Hippocampal formation (tissue), 2 donors: ENCODE measurements at places on chromosomes 16 and 17.

DNA sequence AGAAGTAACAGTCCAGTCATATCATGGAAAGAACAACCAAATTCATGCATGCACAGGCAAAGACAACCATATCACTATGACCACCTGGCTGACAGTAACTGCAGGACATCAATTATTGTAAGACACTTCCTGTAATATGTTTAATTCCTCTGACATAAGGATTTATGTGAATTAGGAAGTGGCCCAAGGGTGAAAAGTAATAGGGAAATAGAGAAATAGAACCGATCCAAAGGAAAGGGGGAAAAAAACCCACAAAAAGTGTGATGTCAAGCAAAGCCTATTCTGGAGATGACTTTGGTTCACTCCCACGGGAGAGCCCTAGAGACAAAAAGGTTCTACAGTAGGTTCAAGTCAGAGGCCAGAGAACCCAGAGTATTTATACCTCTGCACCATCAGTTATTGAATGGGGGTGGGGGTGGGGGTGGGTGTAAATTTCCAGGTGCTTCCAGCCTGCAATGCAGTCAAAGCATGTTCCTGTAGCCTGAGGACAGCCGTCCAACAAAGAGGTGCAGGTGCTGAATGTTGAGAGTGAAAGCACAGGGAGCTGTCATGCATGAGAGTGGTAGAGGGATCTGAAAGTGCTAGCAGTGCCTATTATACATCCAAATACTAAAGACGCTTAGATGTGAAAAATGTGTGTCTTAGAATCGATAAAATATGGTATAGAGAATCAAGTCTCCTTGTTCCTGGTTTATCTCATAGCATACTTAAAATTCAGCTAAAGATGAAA lies 95.6 kb upstream of the HLF start:
- DNase-seq = no peak

- DNase-seq = no peak
Measured at GRCh38 chr17:43456661-43457361, 27.0 kb upstream of the DHX8 start.

DNA sequence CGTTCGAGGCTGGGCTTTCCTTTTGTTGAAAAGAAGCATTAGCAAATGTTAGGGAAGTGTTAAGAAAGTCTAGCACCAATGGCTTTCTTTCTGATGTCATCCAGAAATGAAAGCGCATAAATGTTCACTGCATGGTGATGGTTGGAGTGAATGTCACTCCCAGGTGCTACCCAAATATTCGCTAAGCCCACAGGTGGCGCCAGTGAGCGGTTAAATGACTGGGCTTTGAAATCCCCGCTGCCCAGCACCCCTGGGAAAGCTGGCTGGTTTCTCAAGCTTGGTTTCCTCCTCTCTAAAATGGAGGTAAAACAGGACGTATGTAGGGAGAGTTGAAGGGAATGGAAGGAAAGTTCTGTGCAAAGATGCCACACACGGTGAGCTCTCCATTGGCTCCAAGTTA lies 104.4 kb downstream of the IRX5 start:
- DNase-seq = no peak

GRCh38 chr17:59712862-59713261 lies 5.4 kb downstream of the VMP1 start:
- no peak for DNase-seq

DNA sequence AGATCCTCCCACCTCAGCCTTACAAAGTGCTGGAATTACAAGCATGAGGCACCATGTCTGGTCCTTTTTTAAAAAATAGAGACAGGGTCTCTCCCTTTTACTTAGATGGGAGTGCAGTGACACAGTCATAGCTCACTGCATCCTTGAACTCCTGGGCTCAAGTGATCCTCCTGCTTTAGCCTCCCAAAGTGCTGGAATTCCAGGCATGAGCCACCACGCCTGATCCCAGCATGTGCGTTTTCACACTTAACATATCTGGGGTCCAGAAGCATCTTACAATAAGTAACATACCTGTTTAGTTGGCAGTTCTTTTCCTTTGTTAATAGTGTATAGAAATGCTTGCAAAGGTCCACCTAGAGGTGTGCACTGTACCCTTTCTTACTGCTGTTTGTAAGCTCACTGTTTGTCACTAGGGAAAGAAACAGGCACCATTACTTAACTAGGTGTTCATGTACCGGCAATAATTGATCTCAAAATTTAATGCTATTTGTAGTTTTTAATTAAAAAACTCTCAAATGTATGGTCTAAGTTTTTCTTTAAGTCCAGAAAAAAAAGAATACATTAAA lies 221.7 kb downstream of the RPTOR start:
- DNase-seq = no peak

DNA sequence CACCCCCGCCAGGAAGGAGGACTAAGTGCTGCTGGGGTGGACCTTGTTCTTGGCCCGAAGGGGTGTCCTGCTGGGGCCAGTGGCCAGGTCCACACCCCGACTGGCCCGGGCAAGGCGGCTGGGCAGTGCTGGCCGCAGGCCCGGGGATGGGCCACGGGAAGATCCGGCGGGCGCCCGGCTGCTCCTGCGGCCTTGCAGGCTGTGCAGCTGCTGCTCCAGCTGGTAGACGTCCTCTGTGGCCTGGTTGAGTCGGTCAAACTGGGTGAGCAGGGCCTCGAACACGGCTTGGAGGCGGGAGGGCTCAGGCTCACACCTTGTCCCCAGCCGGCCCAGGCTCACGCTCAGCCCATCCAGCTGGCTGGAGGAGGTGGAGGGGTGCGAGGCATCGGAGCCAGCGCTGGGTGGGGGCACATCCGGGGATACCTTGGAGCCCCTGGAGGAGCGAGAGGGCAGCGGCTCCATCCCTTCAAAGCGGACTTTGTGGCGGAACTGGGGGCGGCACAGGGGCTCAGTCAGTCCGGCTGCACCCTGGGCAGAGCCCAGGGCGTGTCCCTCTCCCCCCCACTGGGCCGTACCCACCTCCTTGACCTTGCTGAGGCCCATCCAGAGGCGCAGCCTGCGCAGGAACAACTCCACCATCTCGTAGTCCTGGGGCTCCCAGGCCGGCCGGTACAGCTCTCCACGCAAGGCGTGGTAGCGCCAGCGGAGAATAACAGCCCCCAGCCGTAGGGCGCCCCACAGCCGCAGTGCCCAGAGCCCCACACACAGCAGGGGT lies 42.1 kb downstream of the TSC2 start:
- DNase-seq = no peak

- DNase-seq = no peak
Measured at GRCh38 chr17:8408371-8408770, 10.7 kb upstream of the RNF222 start.

GRCh38 chr16:49067776-49068175 lies 213.9 kb downstream of the CBLN1 start:
- DNase-seq = no peak

- peak; percentile 1 for DNase-seq
Measured at GRCh38 chr16:71867939-71868338, 16.0 kb downstream of the ZNF821 start.

DNA sequence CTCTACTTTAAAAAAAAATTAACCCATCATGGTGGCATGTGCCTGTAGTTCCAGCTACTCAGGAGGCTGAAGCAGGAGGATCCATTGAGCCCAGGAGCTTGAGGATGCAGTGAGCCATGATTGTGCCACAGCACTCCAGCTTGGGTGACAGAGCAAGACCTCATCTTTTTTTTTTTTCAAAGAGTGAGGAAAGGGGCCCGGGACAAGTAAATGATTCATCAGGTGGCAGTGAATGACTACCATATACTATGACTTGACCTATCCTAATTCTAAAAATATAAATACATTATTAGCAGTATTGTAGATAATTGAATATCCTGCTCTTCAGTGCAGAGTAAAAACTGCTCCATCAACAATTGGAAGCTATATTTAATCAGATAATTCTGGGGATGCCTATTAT lies 55.3 kb downstream of the CLUH start:
- no peak for DNase-seq

- DNase-seq = no peak
Measured at GRCh38 chr17:31248986-31249834, 47.8 kb downstream of the OMG start.

GRCh38 chr17:82737967-82738877 lies 2.8 kb downstream of the FN3K start:
- peak; percentile 95 for DNase-seq

- DNase-seq = no peak
Measured at GRCh38 chr16:74492976-74493375, 71.7 kb upstream of the CLEC18B start.

DNA sequence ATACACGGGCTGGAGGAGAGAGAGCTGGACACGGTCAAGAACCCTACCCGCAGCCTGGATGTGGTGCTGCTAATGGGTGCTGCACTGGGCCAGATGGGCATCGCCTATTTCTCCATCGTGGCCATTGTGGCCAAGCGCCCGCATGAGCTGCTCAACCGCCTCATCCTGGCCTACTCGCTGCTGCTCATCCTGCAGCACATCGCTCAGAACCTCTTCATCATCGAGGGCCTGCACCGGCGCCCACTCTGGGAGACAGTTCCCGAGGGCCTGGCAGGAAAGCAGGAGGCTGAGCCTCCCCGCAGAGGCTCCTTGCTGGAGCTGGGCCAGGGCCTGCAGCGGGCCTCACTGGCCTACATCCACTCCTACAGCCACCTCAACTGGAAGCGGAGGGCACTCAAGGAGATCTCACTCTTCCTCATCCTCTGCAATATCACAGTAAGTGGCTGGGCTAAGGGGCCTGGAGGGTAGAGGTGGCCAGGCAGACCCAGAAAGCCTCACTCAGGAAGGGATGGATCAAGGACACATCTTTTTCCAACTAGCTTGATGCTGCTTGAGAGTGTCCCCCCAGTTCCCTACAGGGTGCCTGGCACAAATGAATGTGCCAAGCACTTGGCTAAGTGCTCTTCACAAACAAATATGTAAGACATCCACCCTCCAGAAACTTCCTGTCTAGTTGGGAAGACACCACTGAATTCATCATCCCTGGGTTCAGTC lies 11.5 kb downstream of the OTOP3 start:
- DNase-seq = no peak

DNA sequence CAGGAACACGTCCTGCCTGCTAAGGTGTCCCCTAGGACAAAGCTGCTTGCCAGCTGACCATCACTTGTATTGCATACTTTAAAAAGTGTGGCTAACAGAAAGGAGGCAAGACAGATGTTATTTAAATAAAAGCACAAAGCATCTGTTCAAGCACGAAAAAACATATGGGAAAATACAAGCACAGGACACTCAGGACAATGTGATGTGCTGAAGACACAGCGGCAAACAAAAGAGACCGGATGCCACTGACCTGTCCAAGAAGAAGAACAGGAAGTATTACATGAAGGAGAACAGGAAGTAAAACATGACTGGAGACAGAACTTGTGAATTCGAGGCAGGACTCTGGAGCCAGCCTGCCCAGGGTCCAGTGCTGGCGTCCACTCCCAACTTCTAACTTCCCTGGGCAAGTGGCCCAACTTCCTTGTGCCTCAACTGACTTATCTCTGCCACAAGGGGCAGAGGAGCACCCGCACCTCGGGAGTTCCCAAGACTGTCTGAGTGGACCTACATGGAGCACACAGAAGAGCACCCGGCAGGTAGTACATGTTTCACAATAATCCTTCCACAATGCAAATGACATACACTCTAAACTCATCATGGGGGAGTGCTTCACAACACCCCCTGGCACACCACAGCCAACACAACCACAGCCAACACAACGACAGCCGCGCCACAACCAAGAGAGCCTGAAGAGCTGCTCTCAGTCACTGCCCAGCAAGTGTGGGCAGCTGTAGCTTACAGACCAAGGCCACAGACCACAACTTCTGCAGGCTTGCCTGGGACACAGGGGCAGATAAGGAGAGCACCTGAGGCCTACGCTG lies 36.6 kb downstream of the ANKRD11 start:
- DNase-seq = no peak

DNA sequence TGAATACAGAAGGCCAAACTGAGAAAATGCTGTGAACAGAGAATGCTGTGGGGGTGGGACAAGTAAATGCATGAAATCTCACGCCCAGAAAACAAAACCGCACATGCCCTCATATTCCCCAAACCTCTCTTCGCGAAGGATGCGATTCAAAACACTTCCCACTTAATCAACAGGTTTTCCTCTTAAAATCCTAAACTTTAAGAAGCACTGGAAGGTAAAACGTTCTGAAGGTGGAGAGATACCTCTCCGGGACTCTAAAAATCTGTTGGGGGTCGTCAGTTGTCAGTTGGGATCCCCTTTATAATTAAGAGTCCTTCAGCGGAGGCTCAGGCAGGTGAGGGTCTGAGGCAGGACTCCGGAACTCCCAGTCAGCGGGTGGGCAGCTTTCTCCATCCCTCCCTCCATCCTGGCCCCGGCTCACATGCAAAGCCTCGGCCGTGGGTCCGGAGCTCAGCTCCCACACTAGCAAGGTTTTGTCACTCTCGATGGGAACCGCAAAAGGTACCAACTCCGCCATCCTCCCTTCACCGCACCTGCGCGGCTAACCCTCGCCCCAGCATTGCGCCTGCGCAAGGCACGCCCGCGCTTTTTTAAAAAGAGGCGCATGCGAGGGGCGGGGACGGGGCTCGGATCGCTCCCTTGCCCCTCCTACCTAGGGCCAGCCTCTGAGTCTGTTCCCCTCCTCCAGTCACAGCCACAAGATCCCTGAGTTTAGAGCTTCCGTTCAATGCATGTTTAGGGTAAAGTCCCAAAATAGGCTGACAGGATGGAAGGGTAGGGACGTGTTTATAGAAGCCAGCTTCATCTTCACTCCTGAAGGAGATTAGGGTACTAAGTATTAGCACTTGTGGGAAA lies at the start of gene RDM1:
TSS of gene RDM1 (minus strand) at position 563 of the 855 bp plus-strand sequence. CDS start at position 517, 46 bp downstream.
- peak; percentile 6 for DNase-seq

GRCh38 chr16:86946396-86946795 lies 368.0 kb downstream of the FOXL1 start:
- no peak for DNase-seq

DNA sequence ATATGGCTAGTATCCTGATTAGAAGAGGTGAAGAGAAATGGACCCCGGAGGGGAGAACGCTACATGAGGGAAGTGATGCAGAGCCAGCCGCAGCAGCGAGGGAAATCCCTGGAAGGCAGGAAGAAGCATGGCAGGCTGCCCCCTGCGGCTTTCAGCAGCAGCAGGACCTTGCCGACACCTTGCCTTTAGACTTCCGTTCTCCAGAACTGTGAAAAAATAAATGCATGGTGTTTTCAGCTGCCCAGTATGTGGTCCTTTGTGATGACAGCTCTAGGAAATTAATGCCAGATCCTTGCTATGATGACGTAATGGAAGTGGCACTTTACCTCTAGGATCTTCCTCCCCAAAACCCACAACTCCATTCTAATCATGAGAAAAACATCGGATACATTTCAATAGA lies 9.7 kb upstream of the ZFP1 start:
- no peak for DNase-seq
